ENCODE measurements at places on chromosomes 16 and 17. TPM values are rescaled to one million over a fixed set of nuclear protein-coding genes. Genes with fewer than 3 reads are reported as not detected.

The FOXN1 gene
- not detected for total RNA-seq

The KRTAP4-3 gene
- total RNA-seq = not detected

The NAE1 gene
- total RNA-seq = 82.9 TPM

The SDK2 gene
- total RNA-seq = 0.03 TPM

The CDK5R1 gene
- 5.0 TPM for total RNA-seq

The ABCA8 gene
- 5.8 TPM for total RNA-seq

The FOXL1 gene
- 3.9 TPM for total RNA-seq

The UTP4 gene
- total RNA-seq = 36.6 TPM

The ZNF75A gene
- 16.6 TPM for total RNA-seq

The KRTAP2-2 gene
- not detected for total RNA-seq

The CLEC19A gene
- not detected for total RNA-seq

The PMP22 gene
- total RNA-seq = 90.2 TPM

The HYDIN gene
- 0.11 TPM for total RNA-seq

All from A375 (cell line).